ENCODE measurements at places on chromosomes 16 and 17.

GRCh38 chr17:7851438-7852261 lies 3.2 kb upstream of the TMEM88 start:
- DNase-seq = peak; percentile 94

DNA sequence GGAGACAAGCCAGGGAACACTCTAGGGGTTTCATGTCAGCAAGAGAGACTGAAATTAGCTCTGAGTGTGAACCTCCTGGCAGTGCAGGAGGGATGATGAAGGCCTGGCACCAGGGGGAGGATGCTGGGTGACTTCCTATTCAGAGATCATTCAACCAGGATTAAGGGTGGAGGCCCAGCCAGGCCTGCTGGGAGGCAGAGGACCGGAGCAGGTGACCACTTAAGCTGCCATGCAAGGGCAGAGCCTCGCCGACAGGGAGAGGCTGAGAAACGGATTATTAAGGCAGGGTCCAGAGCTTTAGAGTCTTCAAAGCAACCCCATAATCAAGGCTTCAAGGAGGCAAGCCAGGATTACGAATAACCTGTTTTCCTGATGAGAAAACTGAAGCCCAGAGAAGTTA lies 10.6 kb upstream of the SRCIN1 start:
- DNase-seq = no peak

DNA sequence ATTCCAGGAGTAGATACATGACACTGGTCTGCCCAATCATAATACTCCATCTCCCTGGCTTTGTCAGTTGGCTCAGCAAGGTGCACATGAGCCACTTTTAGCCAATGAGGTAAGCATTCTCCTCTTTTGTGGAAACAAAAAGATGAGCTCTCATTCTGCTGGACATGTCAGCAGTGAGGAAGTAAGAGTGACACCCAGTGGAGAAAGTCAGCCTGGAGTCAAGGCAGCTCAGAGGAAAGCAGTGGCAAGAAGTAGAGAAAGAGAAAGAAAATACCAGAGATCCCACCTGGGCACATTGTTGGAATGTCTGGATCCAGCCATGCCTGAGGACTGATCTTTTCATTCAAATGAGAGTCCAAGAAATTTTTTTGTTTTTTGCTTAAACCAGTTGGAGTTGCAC lies 496.9 kb upstream of the C16orf82 start:
- DNase-seq = peak; percentile 65

- no peak for DNase-seq
These were observed 491 bp downstream of the IST1 start for GRCh38 chr16:71895679-71896365.

All from ELF-1 (cell line).